ENCODE measurements at places on chromosomes 4 and X. TPM values are rescaled to one million over a fixed set of nuclear protein-coding genes. Genes with fewer than 3 reads are reported as not detected.

Gene PROM1
- total RNA-seq = under 0.01 TPM

DNA sequence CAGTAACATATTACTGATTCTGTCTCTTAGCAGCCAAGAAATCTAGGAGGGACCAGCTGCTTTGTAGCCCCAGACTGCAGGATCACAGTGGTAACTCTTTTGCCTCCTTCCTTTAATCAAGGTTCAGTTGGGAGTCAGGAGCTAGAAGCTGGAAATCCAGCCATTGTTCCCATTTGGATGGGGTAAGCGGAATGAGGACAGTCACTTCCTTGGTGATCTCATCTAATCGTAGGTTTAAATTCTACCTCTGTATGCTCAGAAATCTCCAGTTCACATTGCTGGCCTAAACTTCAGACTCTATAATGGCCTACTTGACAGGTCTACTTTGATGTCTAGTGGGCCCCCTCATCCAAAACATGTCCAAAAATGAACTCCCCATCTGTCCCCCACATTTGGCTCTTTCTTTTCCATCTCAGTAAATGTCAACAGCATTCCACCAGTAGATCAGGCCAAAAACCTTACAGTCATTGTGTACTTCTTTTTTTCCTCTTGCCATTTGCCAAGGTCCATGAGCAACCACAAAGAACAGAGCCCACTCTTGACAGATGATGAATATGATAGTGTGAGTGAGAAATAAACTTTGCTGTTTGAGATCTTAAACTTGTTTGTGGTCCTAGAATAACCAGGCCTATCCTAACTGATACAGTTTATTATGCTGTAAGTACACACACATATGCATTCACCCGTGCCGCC lies 40.1 kb downstream of the WWC2 start:
- peak; percentile 66 for DNase-seq

DNA sequence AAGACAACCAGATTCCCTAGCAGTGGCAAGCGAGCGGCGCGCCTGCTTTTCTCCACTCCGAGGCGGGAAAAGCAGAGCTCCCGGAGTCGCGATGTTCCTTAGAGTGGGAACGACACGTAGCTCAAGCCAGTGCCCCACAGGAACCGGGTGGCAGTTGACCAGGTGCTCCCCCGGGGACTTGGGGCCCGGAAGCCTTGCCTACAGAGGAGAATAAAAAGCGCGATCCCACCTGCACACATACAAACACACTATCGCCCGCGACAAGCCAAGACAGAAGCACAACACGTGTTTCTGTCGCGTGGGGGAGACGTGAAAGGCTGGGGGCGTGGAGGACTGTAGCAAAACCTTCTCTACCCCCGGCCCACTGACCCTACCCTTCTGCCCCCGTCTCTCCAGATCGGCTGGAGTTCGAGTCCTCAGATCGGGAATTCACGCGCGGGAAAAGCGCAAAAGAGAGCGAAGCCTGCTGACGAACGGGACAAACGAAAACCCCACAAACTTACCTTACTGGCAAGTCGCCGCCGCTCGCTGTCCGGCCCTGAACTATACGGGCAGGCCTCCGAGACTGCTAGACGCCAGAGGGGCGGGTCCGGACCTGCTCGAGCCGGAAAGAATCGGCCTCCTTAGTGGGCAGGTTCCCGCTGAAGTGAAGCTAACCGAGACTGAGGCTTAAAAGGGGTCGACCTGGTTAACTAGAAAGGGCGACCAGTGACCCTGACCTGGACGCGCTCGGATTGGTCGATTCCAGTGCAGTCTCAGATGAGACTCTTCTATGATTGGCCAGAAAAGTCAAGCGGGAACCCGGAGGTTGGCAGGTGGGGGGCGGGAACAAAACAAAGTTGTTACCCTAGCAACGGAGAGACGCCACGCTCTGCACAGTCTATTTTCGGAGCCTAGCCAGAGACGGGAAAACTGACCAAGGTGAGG lies at the start of the genes DNAAF6 and NUP62CL:
Gene DNAAF6, plus strand, starts transcription at position 842 of the 927 bp plus-strand sequence. CDS start 6,265 bp downstream, outside the sequence.
Gene NUP62CL, minus strand, starts transcription at position 664 of the 927 bp plus-strand sequence. CDS start 31,287 bp downstream, outside the sequence.
- DNase-seq = peak; percentile 4

DNA sequence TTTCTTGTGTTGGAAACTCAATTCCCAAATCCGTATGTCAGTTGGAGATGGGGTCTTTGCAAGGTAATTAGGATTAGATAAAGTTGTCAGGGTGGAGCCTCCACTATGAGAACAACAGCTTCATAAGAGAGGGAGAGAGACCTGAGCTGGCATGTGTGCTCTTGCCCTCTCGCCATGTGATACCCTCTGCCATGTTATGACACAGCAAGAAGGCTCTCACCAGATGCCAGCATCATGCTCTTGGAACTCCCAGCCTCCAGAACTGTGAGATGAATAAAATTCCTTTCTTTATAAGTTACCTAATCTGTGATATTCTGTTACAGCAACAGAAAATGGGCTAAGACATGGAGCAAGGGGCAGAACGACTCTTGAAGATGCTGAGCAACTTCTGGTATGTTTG lies 201.9 kb upstream of the BOD1L1 start:
- DNase-seq = no peak

Gene TCEAL2
- total RNA-seq = not detected

DNA sequence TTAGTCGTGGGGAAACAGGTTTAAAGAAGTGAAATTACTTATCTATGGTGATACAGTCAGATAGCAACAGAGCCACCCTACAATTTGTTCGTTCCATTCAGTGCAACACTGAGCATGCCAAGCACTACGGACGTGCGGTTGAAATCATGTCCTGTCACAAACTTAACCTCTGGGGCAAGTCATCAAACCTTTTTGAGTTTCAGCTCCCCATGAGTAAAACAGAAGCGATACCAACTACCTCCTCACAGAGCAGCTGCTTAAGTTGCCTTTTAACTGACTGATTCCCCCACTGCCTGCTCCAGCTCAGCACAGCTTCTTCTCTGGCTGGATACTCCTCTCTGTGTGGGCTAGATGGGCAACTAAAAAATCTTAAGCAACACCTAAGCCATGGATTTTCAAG lies 36.0 kb downstream of the LHFPL1 start:
- no peak for DNase-seq

Gene TLR10
- not detected for total RNA-seq

Gene RGN
- 2.4 TPM for total RNA-seq

DNA sequence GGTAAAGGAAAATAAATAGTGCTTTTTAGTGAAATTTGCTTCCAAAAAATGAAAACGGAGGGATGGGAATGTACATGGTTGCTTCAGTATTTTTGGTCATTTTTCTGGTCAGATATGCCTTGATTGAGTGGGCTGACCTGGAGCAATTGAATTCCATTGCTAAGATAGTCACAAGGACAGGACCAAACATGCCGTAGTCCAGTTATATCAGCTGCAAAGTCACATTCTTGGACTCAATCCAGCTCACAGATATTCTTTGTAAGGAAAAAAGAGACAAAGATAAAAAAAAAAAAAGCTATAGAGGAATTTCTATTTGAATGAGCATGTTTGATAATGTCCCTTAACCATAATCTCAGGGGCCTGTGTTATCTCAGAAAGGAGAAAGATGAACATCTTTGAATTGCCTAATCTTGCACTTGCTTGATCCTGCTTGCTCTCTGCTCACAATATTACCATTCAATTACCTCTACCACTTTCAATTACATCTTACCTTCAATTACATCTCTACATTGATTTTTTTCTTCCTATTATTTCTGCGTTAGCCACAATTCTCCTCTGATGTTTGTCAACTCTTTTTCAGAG lies 75.4 kb upstream of the PACRGL start:
- peak; percentile 80 for DNase-seq

Gene POF1B
- not detected for total RNA-seq

DNA sequence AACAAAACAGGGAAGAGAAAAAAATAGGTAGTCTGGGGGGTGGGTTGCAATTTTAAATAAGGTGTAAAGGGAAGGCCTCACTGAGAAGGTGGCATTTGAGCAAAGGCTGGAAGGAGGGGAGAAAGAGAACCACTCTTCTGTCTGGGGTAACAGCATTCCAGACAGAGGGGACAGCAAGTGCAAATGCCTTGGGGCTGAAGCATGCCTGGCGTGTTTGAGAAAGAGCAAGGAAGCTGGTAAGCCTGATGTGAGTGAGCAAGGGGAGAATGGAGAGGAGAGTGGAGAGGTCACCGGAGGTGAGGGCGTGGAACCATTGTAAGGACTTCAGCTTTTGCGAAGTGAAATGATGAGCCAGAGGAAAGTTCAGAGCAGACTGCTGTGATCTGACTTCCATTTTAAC lies 19.7 kb upstream of the DOCK11 start:
- DNase-seq = no peak

DNA sequence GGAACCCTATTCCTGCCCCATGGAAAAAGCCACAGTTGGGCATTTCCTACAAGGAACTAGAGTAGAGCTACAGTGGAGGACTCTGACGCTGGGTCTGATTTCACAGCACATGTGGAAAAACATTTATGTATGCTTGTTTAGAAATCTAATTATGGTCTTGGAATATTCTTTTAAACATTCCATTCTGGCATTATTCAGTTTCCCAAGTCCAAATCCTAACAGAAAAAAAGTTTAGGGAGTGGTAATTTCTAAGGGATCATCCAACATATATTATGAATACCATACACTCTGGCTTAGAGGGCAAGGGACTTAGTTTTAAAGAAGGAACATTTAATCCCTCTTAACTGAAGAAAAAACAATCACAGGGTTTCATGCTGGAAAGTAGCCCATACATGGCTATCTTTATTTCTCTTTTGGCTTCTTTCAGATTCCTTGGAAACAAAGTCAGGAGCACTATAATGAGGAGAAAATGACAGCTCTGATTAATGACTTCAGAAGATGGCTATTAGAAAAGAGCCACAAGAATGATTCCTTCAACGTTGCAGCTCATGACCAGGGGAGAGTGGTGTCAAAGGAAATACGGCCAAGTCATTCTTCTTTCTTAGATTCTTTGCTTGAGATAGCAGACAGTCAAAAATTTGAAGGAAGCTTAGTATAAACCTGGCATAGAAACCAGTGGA lies 56.1 kb downstream of the CNGA2 start:
- DNase-seq = peak; percentile 81

DNA sequence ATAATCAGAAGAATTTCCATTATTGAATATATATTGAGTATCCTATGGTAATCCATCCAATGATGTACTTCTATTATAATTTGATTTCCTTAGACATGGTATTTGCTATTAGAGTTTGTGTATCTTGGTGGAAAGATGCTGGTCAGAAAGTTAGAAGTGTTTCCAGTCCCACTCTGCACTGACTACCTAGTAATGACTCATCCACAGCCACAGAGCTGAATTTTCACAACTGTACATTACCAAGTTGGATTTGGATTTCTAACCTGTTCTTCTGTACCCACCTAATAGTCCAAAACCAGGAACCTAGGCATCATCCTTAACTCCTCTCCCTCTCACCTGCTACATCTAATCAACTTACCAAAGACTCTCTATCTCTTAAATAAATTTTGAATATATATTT lies 145.4 kb downstream of the REELD1 start:
- DNase-seq = no peak

DNA sequence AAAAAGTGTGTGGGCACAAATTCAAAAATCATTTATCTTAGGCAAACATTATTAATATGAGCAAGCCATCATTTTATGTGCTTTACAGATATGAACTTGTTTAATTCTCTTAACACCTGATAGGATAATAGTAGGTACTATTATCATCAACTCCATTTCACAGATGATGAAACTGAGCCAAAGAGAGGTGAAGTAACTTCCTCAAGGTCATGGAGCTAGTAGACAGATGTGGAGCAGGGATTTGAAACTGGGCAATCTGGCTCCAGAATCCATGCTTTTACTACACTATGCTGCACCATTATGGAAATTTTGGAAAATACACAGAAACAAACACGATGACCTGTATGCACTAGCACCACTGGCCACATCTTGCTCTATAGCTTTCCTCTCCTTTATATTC lies 1.0 kb upstream of the PIN4 start:
- DNase-seq = no peak

GRCh38 chr4:176735300-176735699 lies 57.4 kb downstream of the VEGFC start:
- peak; percentile 69 for DNase-seq

DNA sequence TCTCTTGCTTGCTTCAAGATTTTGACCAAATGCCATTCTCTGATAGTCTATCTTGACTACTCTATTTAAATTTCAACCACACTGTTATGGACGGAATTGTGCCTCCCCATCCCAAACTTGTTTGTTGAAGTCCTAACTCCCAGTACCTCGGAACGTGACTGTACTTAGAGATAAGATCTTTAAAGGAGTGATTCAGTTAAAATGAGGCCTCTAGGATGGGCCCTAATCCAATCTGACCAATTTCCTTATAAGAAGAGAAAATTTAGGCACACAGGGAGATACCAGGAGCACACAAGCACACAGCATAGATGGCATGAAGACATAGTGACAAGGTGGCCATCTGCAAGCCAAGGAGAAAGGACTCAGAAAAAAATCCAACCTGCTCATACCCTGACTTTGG lies 269.9 kb downstream of the KCNIP4 start:
- no peak for DNase-seq

- no peak for DNase-seq
Measured at GRCh38 chrX:14851526-14851925, 21.3 kb downstream of the FANCB start.

Gene GAGE13
- total RNA-seq = not detected

DNA sequence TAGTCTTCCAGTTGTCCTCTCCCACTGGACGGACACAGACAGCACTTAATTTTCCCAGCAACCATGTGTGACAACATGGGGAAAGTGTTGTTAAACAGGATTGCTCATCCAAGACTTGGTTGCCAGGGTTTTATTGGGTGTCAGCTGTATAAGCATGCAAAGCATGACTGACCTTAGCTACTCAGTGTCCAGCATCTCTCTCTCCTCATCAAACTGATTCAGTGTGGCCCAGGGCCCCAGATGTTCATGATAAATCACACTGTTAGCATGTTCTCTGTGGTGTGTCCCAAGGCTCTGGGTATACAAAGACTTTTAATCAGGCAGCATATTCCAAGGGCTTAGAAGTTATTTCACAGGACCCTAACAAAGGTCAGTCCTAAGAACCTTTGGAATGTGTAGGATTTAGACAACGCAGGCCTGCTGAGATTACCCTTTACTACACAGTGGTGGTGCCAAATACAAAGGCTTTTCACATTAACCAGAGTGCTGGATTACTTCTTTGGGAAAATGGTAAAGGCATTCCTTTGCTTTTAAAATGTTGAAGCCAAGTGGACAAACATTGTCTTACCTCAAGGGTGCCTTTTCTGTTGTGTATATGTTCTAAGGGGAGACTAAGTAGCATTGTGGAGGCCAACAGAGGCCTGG lies 213.3 kb downstream of the GLUD2 start:
- DNase-seq = no peak

- DNase-seq = peak; percentile 62
Measured at GRCh38 chrX:74251006-74251930, 52.7 kb upstream of the ZCCHC13 start.

GRCh38 chr4:8016527-8016926 lies 76.9 kb upstream of the AFAP1 start:
- DNase-seq = no peak

DNA sequence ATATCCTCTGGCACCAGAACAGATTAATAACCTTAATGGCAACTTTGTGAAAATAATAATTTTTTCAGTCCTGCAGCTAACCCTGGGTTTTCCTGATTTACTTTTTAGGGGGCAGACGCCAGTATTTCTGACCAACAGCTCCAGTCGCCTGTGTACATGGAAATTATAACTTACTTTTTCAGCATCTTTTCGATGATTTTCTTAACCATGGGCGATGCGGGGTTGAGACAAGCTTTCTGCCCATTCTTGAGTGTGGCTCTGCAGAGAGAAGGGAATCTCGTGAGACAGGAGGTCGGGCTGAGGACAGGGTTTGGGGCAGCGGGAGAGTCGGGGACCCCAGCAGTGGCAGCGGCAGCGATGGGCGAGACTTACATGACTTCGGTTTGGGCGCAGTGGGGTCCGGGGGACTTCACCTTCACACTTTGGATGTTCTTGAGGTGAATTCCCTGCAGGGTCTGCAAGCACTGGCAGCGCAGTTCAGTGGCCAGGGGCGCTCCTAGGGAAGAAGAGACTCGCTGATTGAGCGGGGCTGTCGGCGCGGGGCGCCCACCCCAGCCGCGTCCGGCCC lies 484 bp downstream of the CXCL2 start:
- DNase-seq = peak; percentile 31

Gene TKTL2
- total RNA-seq = not detected
